ENCODE measurements at places on chromosomes 11 and 22.

- DNase-seq = no peak
Measured at GRCh38 chr11:1928470-1928890, 9.0 kb downstream of the TNNT3 start.

DNA sequence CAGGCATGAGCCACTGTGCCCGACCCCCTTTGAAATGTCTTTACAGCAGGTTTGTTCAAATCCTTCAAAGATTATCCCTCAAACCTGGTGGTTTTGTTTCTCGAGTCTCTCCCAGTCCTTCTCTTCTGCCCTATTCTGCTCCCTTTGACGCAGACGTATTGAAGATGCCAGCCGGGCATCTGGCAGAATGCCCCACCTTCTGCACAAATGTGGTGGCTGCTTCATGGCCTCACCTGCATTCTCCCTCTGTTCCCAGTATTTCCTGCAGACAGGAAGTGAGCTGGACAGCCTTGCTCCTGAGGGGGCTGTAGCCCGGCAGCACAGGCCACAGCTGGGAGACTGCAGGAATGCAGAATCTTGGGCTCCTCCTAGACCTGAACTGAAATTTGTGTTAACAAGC is 4.8 kb upstream of the NAP1L4 start:
- DNase-seq = no peak

DNA sequence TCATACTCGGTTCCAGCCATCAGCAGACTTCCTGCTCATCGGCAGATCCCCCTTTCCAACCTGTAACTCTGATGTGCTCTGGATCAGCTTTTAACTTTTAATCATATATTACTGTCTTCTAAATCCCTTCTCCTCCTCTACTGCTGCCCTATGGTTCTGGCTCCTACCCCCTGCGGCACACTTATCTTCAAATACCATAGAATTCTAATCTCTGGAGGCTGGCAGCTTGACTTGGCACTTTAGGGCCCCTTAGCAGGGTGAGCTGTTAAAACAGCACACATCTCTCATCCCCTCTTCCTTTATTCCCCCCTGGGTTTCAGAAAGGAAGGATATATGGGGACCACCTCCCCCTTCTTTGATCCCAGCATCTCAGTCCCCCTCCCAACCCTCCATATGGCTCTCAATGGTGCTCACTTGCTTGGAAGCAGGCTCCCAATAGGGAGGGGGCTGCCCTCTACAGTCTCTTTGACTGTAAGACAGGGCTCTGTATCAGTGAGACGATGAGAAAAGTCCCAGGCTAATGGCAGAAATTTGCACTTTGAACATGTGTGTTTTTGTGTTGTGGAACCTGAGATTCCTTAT is 4.4 kb upstream of the CNTF start:
- DNase-seq = no peak

DNA sequence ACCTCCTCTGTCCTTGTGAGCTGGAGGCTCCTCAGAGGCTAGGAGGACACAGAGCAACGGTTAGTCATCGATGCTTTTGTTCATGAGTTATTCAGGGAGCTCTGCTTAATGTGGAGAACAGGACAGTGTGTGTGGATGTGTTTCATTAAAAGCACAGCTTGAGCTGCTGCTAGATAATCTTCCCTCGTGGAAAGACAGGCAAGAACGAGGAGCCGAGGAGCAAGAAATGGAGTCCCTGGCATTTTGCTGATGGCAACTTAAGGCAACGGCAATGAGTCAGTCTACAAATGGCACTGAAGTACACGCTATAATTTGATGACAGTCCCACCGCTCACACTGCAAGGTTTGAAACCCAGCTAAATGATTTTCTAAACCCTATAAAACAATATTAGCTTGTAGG is 106.2 kb downstream of the IGLL1 start:
- no peak for DNase-seq

GRCh38 chr22:45237065-45237990 is 3.4 kb downstream of the KIAA0930 start:
- no peak for DNase-seq

- no peak for DNase-seq
Measured at GRCh38 chr22:21942407-21943343, 10.0 kb downstream of the PPM1F start.

DNA sequence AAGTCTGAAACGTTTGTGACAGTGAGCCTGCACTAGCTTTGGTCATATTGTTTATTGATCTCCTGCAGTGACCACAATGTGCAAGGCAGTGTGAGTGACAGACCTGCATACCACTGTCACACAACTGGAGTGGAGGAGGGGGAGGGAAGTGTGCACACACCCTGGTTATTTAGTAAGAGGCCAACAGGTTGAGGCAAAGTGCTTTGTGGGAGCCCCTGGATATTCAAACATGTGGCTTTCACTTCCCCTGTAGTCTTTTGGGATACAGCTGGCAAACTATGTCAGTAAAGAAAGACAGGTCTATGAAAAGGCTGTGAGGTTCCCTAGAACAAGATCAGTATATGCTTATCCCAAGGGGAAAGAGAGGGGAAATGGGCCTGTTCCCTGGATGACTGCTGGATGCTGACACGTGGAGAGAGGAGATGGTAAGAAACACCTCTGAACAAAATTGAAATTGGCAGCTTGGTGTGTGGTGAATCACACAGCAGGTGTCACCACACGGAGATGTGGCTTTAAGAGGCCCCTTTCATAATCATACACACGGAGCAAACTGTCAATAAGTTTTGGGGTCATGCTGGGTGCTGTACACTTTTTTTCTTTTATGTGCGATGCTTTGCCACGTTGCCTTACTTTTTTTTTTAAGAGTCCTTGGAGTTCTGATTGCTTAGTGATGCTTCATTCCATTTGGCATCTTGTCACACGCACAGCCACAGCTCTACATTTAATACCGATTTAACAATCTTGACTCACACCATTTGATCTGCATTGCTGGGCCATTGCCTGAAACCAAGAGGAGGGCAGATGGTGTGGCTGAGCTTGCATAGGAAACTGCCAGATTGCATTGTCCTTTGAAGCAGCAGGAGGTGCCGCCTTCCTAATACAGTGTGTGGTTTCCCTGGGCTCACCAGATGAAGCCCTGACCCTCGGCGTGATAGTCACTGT is 11.3 kb downstream of the OSBP2 start:
- DNase-seq = no peak

DNA sequence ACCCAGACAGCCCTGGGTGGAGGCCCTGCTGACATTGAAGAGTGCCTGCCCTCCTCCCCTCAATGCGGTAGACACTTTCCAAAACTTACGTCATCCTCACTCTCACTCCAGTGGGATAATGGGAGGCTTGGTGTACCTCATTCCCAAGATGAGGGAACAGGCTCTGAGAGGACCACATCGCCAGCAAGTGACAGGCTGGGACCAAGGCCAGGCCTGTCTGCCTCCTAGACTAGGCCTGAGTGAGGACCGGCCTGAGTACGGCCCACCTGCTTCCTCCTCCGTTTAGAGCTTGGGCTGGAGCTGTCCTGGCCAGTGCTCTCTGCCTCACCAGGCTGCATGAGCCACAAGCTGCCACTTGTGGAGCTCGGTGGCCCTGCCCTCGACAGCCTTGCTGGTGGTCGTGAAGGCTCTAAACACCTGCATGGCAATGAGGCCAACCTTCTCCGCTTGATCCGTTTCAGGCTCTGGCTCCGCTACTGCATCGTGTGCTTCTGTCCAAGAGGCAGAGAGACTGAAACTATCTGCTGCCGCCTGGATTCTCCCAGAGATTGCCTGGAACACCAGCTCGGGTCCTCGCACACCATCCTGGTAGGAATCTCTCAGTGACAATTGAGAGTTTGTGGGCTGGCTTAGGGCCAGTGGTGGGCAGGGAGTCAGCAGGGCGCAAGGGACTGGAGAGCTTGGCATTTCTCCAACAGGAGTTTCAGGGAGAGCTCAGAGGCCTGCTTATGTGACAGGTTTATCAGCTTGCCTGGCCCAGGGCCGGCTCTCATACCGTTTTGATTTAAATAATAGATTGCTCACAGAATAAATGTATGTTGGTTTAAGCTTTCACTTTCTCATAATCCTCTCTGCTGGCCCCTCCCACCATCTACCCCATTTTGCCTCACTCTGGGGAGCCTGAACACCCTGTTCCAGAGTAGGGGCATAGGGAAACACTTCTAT is 9.4 kb downstream of the LRRC75B start:
- no peak for DNase-seq

DNA sequence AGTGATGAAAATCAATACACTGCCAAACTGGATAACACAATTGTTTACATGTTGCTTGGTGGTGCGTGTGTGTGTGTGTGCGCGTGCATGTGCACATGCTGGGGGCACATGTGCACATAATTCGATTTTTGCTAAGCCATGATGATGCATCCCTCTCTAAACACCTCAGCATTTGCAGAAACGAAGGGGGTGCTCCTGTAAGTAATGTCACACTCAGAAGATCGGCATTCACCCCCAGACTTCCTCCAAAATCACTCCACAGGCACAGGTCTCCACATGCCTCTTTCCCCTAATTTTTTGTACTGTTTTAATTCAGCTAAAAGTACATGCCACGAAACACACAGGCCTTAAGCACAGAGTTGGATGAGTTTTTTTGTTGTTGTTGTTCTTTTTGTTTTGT is 341.5 kb downstream of the SHANK2 start:
- no peak for DNase-seq

GRCh38 chr11:121456151-121456550 is 3.4 kb upstream of the SORL1-AS1 start:
- no peak for DNase-seq

DNA sequence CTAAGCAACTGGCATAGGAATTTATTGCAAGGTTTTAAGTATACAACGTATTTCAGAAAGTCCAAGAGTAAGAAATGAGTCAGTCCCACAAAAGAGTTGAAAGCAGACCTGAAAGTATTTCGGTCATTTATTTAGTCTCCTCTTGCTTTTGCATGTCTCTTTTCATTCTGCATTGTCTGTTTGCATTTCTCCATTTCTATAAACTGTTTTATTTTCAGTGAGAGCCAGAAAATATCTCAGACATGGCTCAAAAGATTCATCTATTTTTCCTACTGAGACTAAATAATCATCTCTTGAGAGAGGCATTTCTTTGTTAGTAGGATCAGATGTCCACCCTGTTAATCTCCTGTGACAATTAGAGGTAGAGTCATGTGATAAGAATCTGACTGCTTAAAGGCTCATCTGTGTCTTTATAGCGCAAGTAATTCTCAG is 219.1 kb upstream of the CCDC179 start:
- no peak for DNase-seq

DNA sequence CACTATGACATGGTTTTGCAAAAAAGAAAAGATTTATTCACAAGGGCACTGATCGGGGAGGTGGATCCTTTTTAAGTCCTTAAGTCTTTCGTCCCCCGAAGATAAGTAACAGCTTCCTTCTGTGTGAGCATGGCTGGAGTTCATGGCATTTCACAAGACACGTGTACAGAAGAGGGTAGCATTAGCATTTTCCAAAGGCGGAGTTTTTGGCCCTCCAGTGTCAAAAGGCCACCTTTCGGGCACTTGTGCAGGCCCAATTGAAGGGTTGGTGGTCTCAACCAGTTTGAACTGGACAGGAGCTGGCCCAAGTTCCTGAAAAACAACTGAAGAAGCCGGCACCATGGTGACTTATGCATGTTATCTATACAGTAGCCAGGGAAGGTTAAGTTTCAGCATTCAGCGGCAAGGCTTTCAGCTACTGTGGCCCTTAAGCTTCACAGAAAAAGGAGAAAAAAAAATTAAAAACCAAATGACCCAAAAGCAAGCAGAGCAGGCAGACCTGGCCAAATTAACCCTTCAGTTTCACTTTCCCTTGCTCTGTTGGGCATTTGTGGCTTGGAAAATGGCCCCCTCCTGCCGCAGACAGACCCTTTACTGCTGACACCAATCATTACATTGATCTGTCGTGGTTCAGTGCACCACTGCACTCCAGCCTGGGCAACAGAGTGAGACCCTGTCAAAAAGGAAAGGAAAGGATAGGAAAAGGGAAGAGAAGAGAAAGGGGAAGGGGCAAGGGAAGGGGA is 18.7 kb downstream of the ZNF74 start:
- no peak for DNase-seq

DNA sequence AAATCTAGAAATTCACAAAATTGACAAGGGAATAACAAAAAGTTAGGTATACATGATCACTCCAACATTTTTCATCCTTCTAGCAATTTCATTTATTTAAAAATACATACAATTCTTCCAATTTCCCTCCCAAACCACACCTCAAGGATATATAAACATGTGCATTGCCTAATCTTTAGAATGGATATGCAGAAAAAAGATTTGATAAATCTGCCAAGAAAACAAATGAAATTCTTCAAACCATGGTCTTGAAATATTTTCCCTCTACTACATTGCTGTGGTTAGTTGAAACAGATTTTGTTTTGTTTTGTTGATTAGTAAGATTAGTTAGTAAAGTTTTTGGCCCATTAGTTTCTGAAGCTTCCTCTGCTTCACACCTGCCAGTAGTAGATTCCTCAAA is 703.3 kb upstream of the CCDC179 start:
- no peak for DNase-seq

- DNase-seq = no peak
Measured at GRCh38 chr22:47586038-47586437, 823.6 kb downstream of the TBC1D22A start.

GRCh38 chr22:21710156-21710555 is 25.4 kb downstream of the YPEL1 start:
- DNase-seq = no peak

- DNase-seq = no peak
Measured at GRCh38 chr22:31838917-31839316, 85.1 kb downstream of the DEPDC5 start.

GRCh38 chr11:8823174-8823742 is 87.7 kb upstream of the AKIP1 start:
- no peak for DNase-seq

GRCh38 chr11:114219559-114220349 is 76.4 kb upstream of the NNMT start:
- no peak for DNase-seq

DNA sequence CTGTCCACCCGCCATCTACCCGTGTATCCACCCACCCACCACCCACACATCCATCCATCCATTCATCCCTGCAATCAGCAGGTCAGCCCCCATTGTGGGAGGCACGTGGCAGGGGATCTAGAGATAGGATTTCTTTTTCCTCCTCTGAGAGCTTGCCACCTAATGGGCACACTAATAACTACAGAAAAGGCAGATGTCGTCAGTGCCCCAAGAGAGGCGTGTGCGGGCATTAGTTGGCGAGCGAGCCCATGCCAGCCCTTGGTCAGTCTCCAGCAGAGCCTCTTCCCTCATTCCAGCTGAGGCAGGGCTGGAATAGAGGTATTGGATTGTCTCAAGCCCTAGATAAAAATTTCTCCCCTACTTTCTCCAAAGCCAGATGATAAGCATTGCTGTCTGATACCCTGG is 9.7 kb downstream of the USP2 start:
- DNase-seq = no peak
